ENCODE measurements at places on chromosomes 3 and 15. TPM values are rescaled to one million over a fixed set of nuclear protein-coding genes. Genes with fewer than 3 reads are reported as not detected.

PSTPIP1 gene
- 100 TPM for total RNA-seq

CPLX3 gene
- 0.11 TPM for total RNA-seq

PP2D1 gene
- not detected for total RNA-seq

RBP2 gene
- not detected for total RNA-seq

HTR3E gene
- not detected for total RNA-seq

NR1I2 gene
- 0.40 TPM for total RNA-seq

PCSK6 gene
- total RNA-seq = 0.75 TPM

CFAP91 gene
- 0.67 TPM for total RNA-seq

C3orf62 gene
- 3.7 TPM for total RNA-seq

GRAMD1C gene
- 0.87 TPM for total RNA-seq

KCNMB2 gene
- not detected for total RNA-seq

NPAP1 gene
- not detected for total RNA-seq

FOXL2NB gene
- not detected for total RNA-seq

GHSR gene
- not detected for total RNA-seq

SLC2A2 gene
- total RNA-seq = not detected

MYLK gene
- total RNA-seq = 0.07 TPM

All from activated CD4-positive, alpha-beta T cell treated with anti-CD3 and anti-CD28 coated beads for 36 hours (primary cell).